Activated T-helper 9 cell treated with anti-CD3 and anti-CD28 coated beads, Interleukin-2, amount 50 U/mL, for 16 hours (primary cell): ENCODE measurements at places on chromosomes 6 and 20.

- DNase-seq = no peak
These were observed 365.0 kb upstream of the ID4 start for GRCh38 chr6:19472153-19472552.

DNA sequence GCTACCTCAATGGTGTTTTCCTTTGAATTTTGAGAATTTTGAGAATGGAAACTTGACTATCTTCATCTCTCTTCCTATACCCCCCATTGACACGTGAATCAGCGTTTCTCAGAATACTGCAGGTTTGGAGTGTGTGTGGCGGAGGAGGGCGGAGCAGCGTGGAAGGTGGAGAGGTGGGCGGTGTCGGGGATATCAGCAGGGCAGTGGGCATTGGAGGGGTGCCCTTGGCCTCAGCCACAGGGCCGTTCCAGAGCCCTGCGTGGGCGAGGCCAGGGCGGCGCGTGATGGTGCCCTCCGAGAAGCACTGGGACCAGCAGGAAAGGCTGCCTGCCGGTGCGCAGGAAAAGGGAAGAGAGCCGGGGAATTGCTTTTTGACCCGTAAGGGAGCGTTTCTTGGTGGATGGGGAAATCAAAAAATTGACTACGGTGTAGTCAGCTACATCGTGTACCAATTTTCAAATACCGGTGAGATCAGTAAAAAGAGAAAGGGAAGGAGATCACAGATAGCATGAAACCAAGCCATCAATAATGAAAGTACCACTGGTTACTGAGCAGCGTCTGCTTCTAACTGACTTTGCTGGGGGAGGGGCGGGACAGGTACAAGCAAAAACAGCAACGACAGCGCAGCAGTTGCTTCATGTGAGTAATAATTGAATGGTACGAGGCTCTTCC lies 82.7 kb upstream of the DUSP22 start:
- DNase-seq = peak; percentile 62

DNA sequence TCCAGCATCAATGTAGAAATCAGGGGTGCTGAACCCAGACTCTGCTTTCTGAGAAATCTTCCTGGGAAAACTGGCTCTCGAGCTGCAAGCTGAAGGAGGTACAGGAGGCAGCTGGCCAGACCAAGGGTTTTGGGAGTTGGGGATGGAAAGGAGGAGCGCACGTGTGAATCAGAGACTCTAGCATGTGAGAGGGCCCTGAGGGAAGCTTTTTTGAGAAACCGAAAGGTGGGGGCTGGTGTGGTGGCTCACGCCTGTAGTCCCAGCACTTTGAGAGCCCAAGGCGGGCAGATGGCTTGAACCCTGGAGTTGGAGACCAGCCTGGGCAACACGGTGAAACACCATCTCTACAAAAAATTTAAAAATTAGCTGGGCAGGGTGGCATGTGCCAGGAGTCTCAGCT lies 37.1 kb upstream of the EEF1E1 start:
- no peak for DNase-seq

- DNase-seq = no peak
These were observed 323.6 kb downstream of the CD83 start for GRCh38 chr6:14440940-14441781.

DNA sequence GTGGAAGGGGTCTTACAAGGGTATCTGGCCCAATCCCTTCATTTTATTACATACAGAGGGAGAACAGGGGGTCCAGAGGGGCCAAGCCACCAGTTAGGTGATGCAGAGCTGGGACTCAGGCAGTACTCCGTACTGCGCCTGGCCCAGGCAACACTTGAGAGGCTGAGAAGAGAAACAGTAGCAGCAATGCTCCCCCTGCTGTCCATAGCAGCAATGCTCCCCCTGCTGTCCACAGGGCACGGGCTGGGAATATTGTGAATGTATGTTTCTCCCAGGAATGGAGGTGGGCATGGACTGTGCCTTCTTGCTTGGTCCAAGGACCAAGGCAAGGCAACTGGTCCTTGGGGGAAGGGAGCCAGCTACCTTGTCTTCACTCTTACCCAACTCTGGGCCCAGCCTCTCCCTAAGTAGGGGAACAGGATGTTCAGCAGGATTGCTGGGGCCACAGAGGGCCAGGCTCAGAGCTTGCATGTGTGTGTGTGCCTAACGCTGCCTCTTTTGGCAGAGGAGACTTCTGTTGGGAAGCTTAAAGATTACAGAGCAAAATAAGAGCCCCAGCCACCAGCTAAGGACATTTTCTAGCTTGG lies 14.8 kb upstream of the FAM83C start:
- DNase-seq = no peak

DNA sequence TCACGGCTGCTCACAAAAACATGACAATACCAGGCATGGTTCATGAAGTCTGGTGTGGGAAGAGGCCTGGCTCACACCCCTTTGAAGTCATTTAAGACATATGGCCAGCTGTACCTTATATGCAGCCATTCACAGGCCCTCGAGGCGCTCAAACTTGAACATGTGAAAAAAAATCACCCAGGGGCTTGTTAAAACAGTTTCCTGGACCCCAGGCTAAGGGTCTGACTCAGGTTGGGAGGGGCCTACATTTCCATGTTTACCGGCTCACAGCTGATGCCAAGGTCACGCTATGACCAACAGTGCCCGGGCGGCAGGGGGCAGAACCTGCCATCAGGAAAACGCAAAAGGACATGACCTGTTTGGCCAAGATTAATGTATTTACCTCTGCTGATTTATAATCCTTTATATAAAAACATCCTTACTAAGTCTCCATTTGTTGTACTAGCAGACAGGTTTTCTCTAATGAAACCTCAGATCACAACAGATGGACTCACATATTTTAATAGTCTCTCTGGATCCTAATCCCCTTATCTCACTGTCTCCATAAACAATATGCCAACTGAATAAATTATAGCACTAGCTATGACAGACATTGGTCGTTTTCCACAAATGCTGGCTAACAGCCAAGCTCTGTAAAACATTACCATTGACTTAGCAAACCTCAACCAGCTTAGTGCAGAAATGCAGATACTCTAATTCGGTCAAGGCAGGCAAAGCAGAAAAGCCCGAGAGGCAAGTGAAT lies 19.9 kb downstream of the EZR start:
- no peak for DNase-seq

DNA sequence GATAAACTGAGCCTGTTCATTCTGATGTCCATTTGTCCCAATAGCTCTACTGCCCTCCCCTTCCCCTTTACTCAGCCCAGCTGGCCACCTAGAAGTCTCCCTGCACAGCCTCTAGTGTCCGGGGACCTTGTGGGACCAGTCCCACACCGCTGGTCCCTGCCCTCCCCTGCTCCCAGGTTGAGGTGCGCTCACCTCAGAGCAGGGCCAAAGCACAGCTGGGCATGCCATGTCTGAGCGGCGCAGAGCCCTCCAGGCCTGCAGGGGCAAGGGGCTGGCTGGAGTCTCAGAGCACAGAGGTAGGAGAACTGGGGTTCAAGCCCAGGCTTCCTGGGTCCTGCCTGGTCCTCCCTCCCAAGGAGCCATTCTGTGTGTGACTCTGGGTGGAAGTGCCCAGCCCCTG lies 24.7 kb upstream of the FANCE start:
- DNase-seq = no peak

DNA sequence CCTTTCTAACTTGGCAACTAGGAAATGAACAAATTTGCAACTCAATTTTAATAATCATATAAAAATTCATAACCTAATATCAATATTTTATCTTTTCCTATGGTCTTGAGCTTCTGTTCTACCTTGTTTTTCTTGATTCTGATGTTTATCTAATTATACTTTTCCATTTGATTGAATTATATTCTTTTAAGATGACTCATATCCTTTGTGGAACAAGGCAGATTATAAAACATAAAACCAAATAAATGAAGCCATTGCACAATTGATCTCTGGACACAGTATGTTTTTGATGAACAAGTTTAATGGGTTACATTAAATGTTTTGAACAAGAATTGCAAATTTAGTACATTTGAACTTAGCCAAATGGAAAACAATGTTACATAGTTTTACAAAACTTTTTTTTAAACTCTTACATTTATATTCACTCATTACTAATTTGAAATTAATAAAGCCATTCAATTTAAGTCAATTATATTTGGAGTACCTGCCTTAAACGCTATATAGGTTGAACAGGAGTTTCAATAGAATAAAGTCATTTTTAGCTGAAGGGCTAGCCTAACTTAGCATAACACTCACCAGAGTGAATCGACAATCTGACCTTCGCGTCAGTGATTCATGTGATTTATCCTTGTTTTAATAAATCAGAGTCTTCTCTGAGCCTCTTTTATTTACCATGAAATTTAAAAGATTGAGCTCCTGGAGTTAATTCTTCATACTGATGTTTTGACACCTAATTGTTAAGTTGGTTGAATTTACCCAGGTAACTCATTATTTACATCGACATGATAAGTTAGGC lies 3.8 kb downstream of the NCOA7 start:
- no peak for DNase-seq

DNA sequence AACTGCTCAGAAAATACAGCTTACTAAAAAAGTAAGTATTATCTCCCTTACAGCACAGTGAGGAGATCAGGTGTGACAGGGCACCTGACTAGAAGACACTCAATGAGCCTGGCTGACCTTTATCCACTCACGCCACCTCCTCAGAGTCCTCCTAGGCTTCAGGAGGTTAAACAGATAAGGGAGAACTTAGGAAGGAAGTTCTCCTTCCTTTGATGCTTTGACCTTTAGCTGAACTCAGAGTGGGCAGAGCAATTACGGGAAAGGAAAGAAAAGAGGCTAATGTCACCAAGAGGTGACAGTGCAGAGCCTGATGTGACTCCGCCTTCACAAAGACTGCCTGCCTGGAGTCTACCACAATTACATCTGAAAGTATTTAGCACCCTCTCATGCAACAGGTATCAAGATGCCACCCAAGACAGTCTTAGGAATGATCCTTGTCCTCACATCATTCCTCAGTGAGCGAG lies 36.7 kb downstream of the MAN1A1 start:
- no peak for DNase-seq

- no peak for DNase-seq
These were observed 16.3 kb downstream of the NOX3 start for GRCh38 chr6:155439376-155439775.

- DNase-seq = no peak
These were observed 749.5 kb downstream of the KIF16B start for GRCh38 chr20:15823718-15824117.

DNA sequence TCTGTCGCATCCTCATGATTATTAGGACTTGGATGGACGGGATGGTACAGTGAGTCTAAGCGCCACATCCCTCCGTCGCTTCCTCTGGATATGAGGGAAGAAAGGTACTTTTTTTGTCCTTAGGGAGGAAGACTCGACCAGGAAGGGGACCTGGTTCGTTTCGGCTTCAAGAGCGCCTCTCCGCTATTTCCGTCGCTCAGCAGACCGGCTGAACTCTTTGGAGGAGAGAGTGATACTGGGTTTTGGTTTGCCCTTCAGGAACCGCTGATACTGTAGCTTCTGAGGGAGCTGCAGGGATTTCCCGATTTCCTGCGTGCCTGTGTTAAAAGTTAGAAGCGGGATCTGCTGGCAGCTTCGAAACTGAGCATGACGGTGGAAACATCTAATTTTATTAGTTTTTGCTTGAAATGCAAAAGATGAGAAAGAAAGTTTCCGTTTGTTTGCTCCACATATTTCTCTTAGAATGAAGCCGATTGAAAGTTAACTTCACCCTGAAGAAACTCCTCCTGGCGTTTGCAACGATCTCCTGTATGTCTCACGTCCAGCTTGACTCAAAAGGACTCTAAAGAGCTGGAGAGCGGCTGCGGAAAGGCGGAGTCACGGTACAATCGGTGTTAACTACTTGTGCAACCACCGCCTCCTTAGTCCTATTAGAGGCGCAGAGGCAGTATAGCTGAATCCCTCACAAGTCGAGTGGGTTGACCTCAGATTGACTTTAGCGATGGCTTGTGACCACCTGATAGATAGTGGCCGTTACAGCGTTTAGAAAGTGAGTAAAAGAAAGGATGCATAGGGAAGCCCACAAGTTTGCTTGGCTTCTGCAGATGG lies 129.4 kb downstream of the TRIM27 start:
- no peak for DNase-seq

- DNase-seq = no peak
These were observed 10.5 kb downstream of the NCR2 start for GRCh38 chr6:41345901-41346300.

- DNase-seq = no peak
These were observed 35.1 kb downstream of the NFATC2 start for GRCh38 chr20:51507216-51508036.

DNA sequence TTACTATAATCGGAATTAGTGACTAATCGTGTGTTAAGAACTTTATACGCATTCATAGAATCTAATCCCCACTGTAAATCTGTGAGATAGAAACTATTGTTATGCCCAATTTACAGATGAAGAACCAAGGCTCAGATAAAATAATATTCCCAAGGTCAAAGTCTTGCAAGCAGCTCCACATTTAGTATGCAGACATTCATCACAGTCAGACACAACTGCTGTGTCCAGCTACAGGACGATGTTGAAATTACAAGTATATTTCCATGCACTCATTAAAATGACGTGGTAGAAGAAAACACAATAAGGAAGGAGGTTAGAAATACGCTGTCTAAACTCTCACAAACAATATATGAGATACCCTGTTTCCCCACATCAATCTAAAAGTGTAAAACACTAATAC lies 82.5 kb downstream of the PREX1 start:
- no peak for DNase-seq

GRCh38 chr20:19022791-19023448 lies 189.5 kb upstream of the SLC24A3 start:
- DNase-seq = no peak

DNA sequence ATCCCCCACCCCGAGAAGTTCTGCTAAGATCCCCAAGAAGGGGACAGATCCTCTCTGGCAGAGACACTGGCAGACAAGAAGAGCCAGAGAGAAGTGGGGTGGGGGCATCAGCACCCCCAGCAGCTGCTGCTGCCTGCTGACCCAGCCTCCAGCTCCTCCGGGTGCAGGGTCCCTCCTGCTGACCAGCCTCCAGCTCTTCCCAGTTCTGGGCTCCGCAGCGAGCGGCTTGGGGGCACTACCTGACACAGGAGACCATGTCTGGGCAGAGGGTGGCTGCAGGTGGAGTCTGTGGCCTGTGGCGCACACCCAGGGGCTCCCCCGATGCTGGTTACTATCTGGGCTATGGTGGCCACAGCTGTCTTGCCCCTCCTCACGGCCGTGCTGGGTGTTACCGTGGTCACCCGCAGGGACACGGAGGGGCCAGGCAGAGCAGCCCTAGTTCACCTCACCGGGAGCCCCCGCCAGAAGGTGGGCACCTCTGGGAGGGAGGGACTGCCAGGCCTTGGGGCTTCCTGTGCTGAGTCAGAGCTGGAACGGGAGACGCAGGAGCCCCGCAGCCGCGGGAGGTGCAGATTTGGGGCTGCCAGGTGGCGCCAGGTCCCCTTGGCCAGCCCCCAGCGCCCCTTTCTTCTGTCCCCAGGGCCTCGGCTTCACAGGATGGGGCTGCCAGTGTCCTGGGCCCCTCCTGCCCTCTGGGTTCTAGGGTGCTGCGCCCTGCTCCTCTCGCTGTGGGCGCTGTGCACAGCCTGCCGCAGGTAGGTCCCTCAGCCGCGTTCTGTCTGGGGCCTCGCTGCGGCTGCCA lies 630 bp downstream of the LIME1 start:
- DNase-seq = peak; percentile 37

- DNase-seq = peak; percentile 81
These were observed 105.5 kb upstream of the MYL9 start for GRCh38 chr20:36435592-36436541.
